NCI-H1092 treated with DMSO at 0.1 percent for 48 hours (cell line): ENCODE measurements at places on chromosomes 6 and 20.

DNA sequence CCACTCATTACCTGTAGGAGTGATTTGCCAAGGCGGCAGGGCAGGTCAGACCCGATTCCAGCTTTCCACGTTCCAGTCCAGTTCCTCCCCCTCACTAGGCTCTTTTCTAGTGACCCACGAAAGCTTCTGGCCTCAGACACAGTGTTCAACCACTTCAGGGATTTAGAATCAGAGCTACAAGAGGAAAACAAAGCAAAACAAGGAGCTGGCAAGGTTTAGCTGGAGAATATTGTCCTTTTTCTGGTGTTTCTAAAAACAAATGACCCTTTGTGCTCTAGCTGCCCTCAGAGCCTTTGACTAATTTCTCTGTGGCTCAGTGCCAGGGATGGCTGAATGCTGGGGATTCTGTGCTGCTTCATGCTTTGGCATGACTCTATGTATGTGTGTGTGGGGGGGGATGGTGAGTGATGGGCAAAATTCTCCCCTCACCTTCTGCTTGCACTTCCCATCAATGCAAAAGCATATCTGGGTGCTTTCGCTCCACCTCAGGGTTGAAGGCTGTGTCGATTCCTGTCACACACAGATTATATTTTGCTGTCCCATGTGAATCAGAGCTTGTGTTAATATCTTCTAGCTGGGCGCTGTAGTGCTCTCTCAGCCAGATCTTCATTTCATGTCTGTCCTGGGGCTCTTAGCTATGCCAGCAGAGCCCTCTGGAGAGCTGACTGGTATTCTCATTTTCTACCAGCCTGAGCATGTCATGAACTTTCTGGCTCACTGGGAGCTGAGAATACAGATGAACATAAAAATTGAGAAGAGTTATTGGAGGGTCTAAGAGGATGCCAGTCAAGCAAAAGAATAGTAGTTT lies 19.3 kb upstream of the NEDD9 start:
- DNase-seq = no peak

DNA sequence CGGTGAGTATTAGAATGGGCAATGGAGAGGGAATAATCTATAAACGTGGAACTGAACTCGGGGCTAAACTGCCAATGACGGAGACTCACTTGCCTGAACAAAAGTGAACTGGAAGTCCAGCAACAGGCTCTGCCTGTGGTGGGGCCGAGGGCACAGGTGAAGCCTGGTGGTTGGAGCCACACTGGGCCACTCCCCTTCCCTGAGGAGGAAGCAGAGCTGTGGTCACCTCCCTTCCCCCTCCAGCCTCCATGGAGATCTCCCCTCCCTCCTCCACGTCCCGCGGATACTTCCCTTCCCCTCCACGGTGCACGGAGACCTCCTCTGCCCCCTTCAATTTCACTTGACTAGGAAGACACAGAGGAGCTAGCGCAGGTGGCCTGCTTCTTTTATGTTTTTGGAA lies 14.7 kb upstream of the DSP start:
- no peak for DNase-seq

- DNase-seq = no peak
These were observed 12.1 kb downstream of the TMX4 start for GRCh38 chr20:8007490-8007889.

DNA sequence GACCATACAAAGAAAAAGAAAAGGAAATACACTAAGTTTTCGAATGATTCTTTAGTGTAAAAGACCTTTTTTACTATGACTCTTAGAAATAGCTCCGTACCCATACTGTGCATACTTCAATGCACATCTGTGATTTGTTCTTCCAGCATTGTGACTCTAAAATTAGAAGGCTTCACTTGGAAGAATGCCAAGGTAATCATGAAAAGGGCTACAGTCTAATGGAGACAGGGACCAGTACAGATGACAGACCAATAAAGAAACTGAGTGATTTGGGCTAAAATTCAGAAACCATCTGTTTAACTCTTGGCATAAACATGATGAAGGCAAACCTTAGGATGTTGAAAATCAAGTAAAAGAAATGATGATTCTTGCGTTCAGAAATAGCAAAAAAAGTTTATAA lies 46.3 kb downstream of the CYP39A1 start:
- DNase-seq = no peak

DNA sequence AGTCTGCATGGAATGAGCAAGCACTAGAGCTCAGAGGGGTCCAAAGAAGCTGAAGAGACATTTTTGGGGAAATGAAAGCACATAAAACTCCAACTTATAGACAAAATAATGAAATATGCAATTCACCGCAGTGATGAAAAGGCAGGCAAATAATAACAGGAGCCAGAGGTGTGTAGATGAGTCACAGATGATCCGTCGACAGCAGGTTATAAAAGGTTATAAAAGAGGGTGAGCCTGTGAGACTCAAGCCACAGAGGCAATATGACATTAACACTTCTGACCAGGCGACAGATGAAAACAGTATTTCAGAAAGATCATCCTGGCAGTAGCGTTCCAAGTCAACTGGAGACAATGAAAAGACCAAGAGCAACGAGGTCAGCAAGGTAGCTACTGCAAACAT lies 35.8 kb upstream of the ANKRD60 start:
- no peak for DNase-seq

DNA sequence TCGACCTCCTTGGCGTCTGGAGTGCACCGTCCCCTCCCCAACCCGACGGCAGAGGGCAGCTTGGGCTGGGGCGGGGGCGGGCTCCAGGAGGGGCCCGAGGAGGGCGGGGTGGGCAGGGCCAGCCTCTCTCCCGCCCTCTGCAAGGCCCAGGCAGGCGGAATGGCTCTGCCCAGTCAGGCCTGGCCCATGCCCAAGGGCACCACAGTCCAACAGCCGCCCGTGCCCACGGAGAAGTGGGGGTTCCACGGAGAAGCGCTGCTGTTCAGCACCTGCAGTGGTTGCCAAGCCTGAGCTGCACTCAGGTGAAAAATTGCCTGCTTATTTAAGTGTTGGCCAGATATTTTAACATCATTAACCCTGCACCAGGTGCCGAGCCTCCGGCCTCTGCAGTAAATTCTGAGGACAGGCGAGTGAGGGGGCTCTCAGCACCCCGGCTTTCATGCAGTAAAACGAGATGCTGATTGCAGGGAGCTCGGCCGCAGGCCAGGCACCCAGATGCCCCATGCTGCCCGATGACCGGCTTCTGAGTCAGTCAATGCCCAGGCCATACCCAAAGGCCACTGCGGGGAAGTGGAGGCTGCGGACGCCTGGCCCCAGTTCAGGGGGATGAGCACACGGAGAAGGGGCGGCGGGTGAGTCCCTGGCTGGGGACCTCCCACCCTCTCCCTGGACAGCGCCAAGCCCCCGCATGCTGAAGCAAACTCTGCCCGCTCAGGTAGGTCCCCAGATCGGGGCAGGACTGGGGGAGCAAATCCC lies at the start of gene SRMS:
Gene SRMS, minus strand, starts transcription at position 25 of the 756 bp plus-strand sequence. CDS start 286 bp downstream, outside the sequence.
- DNase-seq = no peak

DNA sequence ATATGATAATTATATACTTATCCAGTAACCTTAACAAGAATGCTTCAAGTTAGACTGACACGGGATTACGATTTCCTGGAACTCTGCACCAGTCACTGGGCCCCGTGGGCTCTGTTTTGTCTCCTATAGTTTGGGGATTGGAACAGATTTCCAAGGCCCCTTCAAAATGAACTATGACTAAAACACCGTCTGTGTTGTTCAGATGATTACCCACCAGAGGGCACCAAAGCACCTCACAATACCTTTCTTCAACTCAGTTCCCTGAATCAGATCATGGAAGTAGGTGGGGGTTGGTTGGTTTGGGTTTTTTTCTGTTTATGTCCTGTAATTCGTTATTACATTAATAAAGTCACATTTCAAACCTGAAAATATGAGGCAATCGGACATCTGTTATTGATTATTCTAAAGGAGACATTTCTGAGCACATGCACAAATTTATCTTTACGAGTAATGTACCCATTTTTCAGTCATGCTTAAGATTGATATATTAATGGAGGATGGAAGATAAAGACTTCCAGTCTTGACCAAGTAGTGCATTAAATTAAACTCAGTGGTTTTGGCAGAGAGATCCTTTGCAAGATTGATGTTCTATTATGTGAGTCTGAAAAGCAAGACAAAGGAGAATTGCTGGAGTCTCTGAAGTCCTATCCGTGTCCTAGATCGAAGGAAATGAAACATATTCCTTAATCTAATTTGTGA lies 112.0 kb upstream of the COL21A1 start:
- DNase-seq = peak; percentile 79

- DNase-seq = no peak
These were observed 113.8 kb downstream of the ARMC2 start for GRCh38 chr6:108961985-108962384.

- no peak for DNase-seq
These were observed 1.8 kb upstream of the CST3 start for GRCh38 chr20:23639490-23639958.

- DNase-seq = peak; percentile 37
These were observed 347.8 kb upstream of the PLCB4 start for GRCh38 chr20:8721098-8721497.

GRCh38 chr6:32522302-32523047 lies 7.6 kb downstream of the HLA-DRB5 start:
- DNase-seq = no peak

DNA sequence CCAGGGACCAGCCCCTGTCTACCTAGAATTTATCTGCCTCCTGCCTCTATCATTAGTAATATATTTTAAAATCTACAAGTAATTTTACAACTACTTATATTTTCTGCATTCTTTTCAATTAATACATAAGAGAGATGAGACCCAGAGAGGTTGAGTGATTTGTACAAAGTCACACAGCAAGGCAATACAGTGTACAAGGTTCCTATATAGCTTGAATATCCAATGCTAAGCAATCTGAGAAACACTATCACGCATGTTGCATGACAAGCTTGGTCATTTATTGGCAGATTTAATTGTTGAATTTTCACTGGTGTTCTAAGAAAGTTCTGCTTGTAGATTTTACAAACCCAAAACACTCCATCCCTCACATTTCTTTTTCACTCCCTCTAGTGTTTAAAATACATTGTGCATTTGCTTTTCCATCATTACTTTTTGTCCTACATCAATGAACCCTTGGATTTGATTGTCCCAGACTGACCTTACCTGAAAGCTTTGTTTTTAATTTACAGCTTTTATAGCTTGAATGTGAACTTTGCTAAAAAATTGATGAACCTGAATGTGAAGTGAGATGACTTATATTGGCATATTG lies 520.9 kb upstream of the CITED2 start:
- DNase-seq = no peak

- DNase-seq = no peak
These were observed 41.0 kb downstream of the SLC9A8 start for GRCh38 chr20:49853640-49854039.

GRCh38 chr6:80249897-80250296 lies 143.4 kb downstream of the BCKDHB start:
- DNase-seq = no peak

- DNase-seq = no peak
These were observed 3.1 kb downstream of the JAG1 start for GRCh38 chr20:10670501-10671220.

- DNase-seq = peak; percentile 46
These were observed 483.9 kb downstream of the CD83 start for GRCh38 chr6:14601490-14601889.
